BJ (cell line): ENCODE measurements at places on chromosomes 11 and 22.

GRCh38 chr22:45628515-45628914, 43.1 kb upstream of the ATXN10 start:
- DNase-seq = no peak

DNA sequence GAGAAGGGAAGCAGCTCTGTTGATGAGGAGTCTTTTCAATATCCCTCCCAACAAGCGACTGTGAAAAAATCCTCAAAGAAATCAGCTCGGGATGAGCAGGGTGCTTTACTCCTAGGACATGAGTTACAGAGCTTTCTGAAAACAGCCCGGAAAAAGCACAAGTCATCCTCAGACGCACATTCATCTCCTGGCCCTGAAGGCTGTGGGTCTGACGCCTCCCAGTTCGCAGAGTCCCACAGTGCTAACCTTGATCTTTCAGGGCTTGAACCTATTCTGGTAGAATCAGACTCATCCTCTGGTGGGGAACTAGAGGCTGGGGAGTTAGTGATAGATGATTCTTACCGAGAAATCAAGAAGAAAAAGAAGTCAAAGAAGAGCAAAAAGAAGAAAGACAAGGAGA, 7.7 kb downstream of the HMGXB4 start:
- no peak for DNase-seq

DNA sequence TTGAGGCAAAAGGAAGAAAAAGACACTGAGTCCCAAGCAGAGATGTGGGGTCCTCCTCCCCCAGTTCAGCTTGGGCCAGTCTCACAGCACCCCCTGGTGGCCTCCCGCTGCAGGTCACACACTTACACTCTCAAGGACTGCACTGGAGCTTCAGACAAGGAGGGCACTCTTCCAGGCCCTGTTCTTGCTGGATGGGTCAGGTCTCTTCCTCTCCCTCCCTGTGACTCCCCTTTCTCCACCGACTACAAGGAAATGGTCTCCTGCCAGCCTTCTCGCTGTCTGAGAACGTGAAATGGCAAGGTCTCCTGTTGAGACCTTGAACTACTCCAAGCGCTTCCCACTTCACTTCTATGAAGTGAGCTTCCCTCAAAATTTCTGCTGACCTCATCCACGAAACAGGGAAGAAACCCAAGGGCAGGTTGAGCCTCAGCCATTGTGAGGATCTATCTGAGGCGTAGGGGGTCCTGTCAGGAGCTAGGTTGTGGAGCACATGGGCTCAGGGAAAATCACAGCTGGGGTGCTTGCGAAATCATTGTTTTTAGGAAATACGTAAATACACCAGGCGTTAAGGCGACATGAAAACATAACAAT, 11.2 kb upstream of the IGLL1 start:
- no peak for DNase-seq

DNA sequence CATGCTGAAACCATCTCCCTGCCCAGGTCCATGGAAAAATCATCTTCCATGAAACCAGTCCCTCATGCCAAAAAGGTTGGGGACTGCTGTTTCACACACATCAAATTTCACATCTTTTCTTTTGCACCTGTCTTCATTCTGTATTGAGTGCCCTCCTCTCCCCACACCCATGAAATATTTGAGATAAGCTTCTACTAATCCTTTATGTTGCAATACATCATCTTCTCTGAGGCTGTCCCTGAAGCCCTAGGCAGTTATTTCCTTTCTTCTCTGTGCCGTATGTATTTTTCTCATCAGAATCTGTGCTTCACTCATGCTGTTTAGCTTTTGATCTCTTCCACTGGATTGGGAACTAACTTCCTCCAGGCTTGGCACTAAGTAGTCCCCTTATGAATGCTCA, 40.0 kb upstream of the RRM1 start:
- DNase-seq = no peak

GRCh38 chr11:119011476-119012053, 6.6 kb downstream of the RPS25 start:
- no peak for DNase-seq

DNA sequence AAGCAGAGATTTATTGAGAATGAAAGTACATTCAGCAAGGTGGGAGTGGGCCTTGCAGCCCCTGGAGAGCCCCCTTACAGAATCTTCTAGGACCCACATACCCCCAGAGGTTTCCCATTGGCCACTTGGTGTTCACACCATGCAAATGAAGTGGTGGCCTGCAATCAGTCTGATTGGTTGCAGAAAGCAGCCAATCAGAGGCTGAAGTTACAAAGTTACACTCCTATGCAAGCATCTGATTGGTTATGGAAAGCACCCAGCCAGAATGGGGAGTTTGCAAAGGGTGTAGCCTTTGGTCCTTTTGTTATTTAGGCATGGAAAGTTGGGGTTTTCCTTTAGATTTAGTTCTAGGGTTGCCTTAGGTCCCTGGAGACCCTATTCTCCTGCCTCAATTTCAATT, 34.9 kb downstream of the UVRAG start:
- no peak for DNase-seq

DNA sequence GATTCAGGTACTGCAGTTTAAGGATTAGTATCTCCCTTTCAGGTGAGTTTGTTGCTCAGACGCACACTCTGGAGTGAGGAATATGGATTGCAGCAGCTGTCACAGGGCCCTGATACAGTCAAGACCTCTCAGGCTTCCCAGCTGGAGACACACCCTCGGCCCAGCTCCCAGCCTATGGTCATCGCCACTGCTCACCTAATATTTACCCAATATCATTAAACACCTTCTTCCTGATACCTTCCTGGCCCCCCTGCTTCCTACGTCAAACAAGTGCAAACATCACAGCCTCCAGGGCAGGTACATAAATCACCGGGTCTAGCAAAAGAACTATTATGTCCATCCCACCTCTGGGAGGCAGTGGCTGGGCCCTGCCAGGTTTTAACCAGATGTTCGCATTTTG, 213.3 kb downstream of the MN1 start:
- no peak for DNase-seq

DNA sequence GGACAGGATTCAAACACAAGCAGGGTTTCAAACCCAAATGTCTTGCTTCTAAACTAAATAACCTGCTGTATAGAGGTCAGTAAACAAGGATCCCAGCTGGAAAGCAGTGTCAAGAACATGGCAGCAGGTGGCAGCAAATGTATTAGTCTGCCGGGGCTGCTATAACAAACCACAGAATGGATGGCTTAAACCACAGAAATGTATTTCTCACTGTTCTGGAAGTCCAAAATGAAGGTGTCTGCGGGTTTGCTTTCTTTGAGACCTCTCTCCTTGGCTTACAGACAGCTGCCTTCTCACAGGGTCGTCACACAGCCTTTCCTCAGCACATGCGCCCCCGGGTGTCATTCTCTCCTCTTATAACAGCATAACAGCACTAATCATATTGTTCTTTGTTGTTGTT, 65.1 kb upstream of the LRRC55 start:
- no peak for DNase-seq

DNA sequence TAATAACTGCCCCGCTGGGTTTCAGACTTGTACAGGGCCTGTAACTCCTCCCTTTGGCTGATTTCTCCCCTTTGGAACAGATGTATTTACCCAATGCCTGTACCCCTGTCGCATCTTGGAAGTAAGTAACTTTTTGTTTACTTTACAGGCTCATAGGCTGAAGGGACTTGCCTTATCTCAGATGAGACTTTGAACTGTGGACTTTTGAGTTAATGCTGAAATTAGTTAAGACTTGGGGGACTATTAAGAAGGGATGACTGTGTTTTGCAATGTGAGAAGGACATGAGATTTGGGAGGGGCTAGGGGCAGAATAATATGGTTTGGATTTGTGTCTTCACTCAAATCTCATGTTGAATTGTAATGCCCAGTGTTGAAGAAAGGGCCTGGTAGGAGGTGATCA, 62.0 kb downstream of the TRPC6 start:
- no peak for DNase-seq

DNA sequence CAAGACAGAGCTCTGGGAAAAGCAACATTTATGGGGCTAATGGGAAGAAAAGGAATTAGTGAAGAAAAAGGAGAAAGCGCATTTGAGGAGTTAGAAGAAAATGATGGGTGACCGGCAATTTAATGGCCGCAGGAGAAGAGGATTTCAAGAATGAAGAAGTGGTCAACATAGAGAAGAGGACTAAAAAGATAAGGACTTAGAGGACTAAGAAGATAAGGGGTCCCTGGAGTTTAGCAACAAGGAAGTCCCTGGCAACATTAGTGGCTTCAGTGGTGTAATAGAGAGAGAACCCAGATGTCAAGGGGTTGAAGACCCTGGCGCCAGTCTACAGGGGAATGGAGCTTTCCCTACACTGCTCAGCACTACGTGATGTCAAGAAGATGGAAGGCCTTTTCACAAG, 32.3 kb downstream of the WEE1 start:
- no peak for DNase-seq

GRCh38 chr11:75589051-75589450, 27.0 kb downstream of the SERPINH1 start:
- no peak for DNase-seq

GRCh38 chr11:842370-843002, at the start of the genes POLR2L and TSPAN4:
Gene POLR2L, minus strand, starts transcription at chr11:842529. Its CDS starts 21 bp downstream, at chr11:842508.
Gene TSPAN4, plus strand, starts transcription at chr11:842852. Its CDS starts 7,453 bp downstream, at chr11:850305.
- no peak for DNase-seq

GRCh38 chr22:21921729-21922128, 30.9 kb downstream of the PPM1F start:
- DNase-seq = no peak

GRCh38 chr11:57181678-57182305, at the start of gene LRRC55:
Gene LRRC55, plus strand, starts transcription at chr11:57181953. Its CDS starts 70 bp downstream, at chr11:57182023.
- DNase-seq = no peak

DNA sequence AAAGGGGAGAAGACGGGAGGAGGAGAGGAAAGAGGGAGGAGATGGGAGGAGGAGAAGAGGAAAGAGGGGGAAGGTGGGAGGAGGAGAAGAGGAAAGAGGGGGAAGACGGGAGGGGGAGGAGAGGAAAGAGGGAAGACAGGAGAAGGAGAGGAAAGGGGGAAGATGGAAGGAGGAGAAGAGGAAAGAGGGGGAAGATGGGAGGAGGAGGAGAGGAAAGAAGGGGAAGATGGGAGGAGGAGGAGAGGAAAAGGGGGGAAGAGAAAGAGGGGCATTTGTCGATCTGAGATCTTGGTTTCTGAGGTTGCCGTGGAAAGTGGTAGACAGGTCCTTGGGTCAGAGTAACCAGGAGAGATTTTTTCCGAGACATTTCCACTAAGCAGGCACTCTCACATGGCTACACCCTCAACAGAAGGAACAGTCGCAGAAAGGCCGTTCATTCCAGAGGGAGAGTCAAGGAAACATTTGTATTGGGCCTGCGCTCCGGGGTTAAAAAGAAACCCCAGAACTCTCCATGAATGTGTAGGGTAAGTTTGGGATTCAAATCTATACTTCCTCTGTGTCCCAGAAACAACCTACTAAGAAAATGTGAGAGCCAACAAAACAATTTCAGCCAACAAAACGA, 39.8 kb upstream of the CARS1 start:
- no peak for DNase-seq

- no peak for DNase-seq
These were observed 9.4 kb downstream of the SOX6 start for GRCh38 chr11:16346975-16347374.

DNA sequence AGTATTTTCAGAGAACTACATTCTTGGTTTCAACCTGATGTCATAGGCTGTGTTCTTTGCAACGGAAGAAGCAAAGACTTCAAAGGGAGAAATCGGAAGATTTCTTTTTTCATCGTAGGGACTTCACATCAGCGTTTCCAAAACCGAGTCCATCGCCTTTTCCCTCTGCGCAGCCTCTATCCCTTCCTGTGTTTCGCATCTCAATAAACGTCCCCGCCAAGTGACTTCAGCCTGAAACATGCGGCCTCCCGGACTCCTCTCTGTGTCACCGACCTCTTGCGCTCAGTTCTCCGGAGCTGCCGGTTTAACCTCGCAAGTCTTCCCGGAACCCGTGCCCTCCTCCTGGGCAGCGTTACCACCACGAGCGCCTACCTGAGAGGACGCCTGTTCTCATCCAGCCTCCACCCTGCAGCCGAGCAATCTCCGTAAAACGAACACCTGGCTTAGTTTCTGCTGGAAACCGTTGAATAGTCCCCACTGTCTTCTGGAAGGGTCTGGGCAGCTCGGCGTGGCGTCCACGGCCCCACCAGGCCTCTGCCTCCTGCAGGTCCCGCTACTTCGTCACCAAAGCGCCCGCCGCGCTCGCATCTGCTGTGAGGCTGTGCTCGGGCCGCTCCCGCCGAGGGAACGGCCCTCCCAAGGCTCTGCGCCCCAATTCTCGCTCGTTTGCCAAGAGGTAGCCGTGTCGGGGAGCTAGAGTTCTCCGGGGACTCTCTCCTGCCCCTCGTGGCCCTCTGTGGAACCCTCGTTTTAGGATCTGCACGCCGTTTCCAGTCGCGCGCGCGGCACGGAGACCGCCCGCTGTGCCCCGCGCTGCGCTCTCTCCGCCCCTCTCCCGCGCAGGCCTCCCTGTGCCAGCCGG, at the start of gene GLB1L3:
GLB1L3 (plus strand) TSS at position 846 of the 862 bp plus-strand sequence. CDS start 362 bp downstream, outside the sequence.
- no peak for DNase-seq

- DNase-seq = no peak
These were observed 211.8 kb downstream of the TENM4 start for GRCh38 chr11:79229047-79229446.

- DNase-seq = no peak
These were observed 27.4 kb upstream of the CXCR5 start for GRCh38 chr11:118856314-118856713.

- DNase-seq = no peak
These were observed 4.8 kb upstream of the FXYD6 start for GRCh38 chr11:117881217-117881616.

DNA sequence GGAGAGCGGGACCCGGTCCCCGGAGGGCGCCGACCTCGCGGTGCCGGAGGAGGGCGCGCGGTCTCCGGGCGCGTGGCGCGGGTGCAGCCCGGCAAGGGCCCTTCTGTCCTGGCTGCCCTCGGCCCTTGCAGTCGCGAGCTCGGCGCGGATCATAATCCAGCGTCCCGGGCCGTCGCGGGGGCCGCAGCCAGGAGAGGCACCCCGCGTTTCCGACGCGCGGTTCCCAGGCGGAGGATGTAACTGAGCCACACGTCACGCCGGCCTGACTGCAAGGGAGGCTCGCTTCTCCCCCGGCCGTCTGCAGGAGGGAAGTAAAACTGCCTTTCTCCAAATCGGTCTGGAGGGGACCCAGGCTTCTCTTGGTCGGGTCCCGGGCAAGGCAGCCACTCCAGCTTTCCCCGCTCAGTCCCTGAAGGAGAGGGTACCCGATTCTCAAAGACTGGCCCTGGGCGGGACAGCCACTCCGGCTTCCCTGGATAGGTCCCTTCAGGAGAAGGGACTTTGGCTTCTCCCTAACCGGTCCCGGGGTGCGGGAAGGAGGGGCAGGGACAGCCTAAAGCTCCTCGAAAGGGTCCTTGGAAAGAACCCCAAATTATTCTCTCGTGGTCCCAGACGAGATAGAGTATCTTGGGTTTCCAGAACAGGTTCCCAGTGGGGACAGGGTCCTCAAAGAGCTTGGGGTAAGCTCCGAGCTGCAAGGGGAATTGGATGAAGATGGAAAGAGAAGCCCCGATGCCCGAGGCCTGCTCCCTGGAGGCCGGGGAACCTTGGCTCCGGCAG, 836 bp downstream of the SPON1 start:
- no peak for DNase-seq

- no peak for DNase-seq
These were observed 528.7 kb downstream of the ETS1 start for GRCh38 chr11:128058580-128059208.

DNA sequence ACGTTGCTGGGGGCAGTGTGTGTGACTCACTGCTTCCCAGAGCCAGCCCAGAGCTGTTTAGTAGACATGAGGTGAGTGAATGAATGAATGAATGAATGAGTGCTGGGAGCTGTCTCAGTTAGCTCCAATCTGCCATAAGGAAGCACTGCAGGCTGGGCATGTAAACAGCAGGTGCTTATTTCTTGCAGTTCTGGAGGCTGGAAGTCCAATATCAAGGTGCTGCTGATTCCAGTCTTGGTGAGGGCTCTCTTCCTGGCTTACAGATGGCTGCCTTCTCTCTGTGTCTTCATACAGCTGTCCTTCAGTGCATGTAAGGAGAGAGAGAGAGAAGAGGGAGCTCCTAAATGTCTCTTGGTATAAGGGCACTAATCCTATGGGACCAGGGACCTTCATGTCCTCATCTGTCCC, 4.1 kb downstream of the C11orf21 start:
- no peak for DNase-seq
